Brain pericyte (primary cell): ENCODE measurements at places on chromosomes 3 and 15.

DNA sequence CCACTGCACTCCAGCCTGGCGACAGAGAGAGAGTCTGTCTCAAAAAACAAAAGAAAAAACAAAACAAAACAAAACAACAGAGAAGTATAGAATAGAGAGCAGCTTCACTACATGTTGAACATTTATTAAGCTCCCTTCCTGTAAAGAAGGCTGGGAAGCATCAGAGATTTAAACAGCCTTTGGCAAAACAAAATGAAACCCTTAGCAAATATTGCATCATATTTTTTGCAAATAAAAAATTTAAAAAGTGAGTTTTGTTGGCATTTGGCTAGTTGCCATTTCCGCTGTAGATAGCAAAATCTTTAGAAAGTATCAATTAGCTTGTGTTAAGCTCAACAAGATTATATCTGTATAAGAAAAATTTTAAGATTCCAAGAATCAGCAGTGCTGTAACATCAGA, 151.2 kb downstream of the SERPINI1 start:
- no peak for DNase-seq

- no peak for DNase-seq
Measured at GRCh38 chr3:143924522-143925285, 46.9 kb upstream of the DIPK2A start.

GRCh38 chr15:42034628-42035434, 14.0 kb upstream of the PLA2G4E start:
- no peak for DNase-seq

- no peak for DNase-seq
Measured at GRCh38 chr15:49830391-49830790, 209.5 kb downstream of the DTWD1 start.

- DNase-seq, result no peak
Measured at GRCh38 chr3:53195602-53196574, 34.9 kb downstream of the PRKCD start.

DNA sequence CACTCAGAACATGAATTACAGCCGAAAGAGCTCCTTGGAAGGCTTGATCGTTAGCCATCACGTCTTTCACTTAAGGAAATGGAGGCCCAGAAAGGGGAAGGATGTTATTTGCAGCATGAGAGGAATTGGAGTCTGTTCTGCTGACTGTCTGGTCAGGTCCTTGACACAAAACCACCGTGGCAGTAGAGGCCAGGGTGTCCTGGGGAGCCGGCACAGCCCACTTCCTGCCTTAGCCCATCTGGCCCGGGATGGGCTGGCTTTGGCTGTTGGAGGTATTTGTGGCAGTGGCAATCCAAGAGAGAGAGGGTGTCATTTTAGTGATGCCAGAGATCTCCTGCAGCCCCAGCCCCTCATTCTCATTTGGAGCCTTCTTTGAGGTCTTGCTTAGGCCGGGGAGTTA, 37.4 kb downstream of the ST6GAL1 start:
- DNase-seq, result no peak

GRCh38 chr3:137468446-137468845, 295.7 kb upstream of the SOX14 start:
- DNase-seq, result no peak

- no peak for DNase-seq
Measured at GRCh38 chr15:74663303-74664027, 32.4 kb downstream of the EDC3 start.

GRCh38 chr3:46913644-46914043, 36.1 kb downstream of the PTH1R start:
- no peak for DNase-seq

DNA sequence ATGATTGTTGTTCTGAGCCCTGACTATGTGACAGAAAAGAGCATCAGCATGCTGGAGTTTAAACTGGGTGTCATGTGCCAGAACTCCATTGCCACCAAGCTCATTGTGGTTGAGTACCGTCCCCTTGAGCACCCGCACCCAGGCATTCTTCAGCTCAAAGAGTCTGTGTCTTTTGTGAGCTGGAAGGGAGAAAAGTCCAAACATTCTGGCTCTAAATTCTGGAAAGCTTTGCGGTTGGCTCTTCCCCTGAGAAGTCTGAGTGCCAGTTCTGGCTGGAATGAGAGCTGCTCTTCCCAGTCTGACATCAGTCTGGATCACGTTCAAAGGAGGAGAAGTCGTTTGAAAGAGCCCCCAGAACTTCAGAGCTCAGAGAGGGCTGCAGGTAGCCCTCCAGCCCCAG, 142.0 kb downstream of the IL1RAP start:
- no peak for DNase-seq

GRCh38 chr3:183695569-183696364, 1.8 kb upstream of the YEATS2 start:
- DNase-seq, result no peak

DNA sequence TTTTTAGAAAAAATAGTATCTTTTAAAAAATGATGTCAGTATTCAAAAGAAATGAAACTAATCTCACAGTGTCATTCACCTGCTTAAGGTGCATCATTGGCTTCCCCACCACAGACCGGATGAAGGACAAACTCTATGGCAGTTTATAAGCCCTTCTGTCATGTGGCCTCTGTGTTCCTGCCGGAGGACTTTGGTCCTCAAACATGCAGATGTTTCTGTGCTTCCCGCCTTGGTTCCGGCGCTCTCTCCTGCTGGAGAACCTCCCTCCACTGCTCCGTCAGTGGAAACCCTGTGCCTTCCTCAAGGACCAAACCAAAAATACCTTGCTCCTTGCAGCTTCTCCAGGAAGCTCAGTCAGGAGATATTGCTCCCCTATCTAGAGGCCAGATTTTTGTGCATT, 326.3 kb downstream of the UACA start:
- no peak for DNase-seq

DNA sequence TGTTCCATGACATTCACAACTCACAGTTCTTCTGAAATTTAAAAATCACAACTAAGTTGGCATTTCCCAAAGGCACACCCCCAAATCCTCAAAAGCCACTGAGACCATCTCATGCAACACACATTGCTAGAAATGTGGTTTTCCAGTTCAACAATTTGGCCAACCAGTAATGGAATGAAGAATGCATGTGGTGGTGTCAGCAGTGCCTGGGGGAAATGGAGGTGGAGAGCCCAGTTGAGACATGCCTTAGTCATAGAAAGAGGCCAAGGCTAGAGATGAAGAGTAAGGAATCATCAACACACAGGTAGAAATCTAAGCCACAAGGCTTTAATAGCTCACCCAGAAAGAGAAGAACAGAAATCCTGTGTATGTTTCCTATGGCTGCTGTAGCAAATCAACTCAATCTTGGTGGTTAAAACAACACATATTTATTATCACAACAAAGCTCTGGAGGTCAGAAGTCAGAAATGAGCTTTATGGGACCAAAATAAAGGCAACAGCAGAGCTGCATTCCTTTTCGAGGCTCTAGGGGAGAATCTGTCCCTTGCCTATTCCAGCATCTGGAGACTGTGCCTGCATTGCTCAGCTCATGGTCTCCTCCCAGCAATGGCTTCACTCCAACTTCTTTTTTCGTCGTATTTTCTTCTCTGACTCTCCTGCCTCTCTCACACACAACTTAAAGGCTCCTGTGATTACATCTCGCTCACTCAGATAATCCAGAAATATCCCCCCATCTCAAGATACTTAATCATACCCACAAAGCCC, 54.0 kb downstream of the SNTN start:
- no peak for DNase-seq

DNA sequence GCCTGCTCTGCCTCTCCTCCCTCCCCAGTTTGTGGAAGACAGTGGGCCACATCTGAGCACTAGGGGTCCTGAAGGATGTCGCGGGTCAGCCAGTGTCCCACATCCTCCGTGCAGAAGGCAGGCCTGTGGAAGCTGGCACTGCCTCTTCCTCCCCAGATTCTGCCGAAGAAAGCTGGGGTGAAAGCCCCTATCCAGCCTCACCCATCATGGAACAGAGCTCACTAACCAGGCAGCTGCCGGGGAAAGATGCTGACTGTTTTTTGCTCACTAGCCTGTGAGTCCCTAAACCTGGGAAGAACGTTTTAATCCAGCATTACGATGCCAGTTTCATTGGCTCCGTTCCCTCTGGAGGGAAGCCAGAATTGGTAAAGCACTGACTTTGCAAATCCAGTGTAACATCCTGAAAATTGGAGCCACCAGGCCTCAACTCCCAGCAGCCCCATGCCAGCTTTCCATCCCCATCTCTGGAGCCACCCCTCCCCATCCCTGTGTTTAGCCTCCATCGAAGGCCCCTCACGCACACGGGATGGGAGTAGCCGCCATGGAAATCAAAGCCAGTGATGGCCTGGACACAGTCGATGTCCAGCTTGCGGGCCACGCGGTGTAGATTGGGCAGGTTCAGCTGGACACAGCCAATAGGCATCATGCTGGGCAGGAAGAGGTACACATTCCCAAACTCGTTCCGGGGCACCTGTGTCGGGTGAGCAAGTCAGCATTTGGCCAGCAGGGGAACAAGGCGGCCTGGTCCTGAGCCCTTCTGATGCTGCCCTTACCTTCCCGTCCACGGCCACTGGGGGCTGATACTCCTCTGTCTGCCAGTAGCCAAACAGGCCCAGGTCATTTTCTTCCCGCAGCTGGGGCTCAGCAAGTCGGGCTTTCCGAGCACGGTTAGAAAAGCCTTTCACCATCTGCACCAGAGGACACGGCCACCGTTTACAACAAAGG, 23.5 kb downstream of the TMEM43 start:
- no peak for DNase-seq

GRCh38 chr3:174356596-174356995, 502.5 kb upstream of the NAALADL2 start:
- no peak for DNase-seq

- no peak for DNase-seq
Measured at GRCh38 chr3:132042681-132043080, 7.9 kb upstream of the CPNE4 start.

GRCh38 chr15:101615414-101615985, 36.7 kb downstream of the TM2D3 start:
- no peak for DNase-seq

GRCh38 chr3:133380481-133381225, 19.2 kb upstream of the BFSP2 start:
- DNase-seq, result no peak

DNA sequence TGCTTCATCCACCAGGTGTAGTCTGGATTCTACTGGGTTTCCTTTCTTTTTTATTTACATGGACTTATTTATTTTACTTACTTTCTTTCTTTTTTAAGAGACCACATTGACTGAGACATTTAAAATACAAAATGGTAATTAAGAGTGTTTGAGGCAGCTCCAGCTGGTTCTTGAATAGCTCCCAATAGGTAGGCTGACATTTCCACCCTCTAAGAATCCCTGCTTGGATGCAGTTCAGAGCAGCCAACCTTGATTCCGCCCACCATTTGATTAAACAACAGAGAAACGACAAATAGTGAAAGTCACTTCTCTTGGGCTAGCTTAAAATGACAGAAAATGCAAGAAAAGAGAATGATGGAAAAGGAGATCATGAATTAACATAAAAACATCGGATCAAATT, 270.5 kb downstream of the TUSC7 start:
- DNase-seq, result no peak

DNA sequence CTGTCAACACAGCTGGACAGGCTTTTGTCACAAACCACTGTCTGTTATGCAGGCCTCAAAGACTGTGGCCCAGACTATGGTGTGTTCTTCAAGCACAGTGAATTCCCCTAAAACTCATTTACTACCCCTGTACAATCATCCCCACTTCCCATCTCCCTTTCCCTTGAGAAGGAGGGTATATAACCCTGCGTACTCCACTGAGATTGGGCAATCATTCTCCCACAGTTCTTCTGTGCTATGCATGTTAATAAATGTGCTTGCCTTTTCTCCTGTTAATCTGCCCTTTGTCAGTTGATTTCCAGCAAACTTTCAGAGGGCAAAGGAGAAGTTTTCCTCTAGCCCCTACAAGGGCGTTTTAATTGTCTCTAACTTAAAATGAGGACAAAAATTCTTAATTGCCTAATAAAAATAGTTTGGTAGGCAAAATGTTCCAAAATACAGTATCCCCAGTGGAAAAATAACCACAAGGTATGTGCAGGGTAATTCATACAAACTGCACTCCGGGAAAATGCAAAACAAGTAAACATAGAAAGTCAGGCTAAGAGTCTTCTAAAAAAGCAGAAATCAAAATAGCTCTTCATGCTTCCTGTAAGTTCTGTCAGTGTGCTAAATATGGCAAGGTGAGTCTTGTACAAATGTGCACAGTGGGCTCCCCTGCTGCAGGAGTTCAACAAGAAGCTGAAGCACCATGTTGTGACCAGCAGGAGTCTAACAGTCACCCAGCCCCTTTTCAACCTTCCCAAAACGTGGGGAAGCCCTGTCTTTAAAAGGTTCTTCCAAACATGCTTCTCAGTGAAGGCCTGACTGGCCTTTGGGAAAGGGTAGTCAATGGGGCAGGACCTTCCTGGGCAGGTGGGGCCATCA, 10.2 kb downstream of the ATP10A start:
- DNase-seq, result no peak

GRCh38 chr3:99313485-99313884, 324.9 kb upstream of the COL8A1 start:
- peak; percentile 57 for DNase-seq

DNA sequence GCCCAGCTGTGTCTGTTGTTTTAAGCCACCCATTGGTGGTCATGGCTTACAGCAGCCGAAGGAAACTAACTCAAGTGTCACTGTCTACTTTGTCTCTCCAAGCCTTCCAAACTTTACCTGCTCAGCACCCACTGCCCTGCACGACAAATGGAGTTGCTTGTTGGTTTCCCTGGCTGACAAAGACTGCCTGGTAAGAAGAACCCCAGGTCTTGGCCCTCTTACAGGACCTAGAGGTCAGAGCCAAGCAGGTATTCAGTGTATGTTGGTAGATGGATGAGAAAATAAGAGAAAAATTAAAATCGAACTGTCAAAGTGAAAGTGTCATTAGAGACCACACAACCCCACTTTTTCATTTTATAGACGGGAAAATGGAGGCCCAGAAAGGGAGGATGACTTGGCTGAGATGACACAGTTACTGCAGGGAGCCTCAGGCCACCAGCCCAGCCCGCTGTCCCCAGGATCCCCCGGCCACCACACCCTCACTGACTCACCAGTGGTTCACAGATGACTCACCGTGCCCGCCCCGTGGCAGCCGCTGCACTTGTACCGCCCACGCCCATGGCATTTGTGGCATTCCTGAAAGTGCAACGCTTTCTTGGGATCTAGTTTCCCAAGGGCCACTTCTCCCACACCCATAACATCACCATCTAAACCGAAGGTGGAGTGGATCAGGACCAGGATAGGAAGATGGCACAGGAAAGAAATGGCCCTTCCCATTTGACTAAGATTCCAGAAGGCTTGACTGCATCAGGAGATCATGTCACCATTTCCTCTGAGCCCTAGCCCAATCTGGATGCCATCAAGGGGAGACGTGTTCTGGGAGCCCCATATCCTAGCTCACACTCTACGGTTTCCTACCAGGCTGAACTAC, 15.2 kb downstream of the SSUH2 start:
- no peak for DNase-seq

GRCh38 chr15:80531796-80532195, 127.6 kb downstream of the ARNT2 start:
- DNase-seq, result no peak

GRCh38 chr15:94576889-94577533, 345.6 kb downstream of the MCTP2 start:
- no peak for DNase-seq
